ENCODE measurements at places on chromosomes 6 and 20.

DNA sequence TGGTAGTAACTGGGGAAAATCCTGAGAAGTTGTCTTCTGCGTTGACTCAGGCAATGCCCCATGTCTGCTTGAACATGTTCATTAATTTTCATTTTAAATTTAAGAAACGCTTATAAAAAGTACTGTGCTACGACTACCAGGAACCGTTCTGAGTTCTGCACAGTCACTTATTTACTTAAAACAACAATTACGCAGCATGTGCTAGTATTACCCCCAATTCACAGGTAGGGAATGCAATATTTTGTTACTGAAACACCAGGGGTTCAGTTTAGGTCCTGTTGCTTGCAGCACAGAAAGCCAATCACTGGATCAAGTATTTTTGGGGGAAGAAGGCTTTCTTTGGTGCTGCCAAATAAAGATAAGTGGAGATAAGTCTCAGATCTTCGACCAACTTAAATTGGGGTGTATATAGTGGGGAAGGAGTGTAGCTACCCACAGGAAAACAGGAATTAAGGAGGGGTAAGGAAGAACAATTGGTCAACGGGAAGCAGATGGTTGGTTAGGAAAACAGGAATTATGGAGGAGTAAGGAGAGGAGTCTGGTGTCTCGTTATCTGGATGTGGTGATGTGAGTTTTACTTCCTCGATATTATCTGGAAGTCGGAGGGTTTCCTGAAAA is 5.2 kb upstream of the LRP11 start:
- DNase-seq: no peak

- no peak for DNase-seq
Measured at GRCh38 chr6:114033606-114034005, 62.7 kb upstream of the HDAC2 start.

GRCh38 chr6:19231878-19232561 is 605.1 kb upstream of the ID4 start:
- no peak for DNase-seq

GRCh38 chr6:32187009-32187709 is 2.8 kb downstream of the PBX2 start:
- DNase-seq: peak; percentile 32

DNA sequence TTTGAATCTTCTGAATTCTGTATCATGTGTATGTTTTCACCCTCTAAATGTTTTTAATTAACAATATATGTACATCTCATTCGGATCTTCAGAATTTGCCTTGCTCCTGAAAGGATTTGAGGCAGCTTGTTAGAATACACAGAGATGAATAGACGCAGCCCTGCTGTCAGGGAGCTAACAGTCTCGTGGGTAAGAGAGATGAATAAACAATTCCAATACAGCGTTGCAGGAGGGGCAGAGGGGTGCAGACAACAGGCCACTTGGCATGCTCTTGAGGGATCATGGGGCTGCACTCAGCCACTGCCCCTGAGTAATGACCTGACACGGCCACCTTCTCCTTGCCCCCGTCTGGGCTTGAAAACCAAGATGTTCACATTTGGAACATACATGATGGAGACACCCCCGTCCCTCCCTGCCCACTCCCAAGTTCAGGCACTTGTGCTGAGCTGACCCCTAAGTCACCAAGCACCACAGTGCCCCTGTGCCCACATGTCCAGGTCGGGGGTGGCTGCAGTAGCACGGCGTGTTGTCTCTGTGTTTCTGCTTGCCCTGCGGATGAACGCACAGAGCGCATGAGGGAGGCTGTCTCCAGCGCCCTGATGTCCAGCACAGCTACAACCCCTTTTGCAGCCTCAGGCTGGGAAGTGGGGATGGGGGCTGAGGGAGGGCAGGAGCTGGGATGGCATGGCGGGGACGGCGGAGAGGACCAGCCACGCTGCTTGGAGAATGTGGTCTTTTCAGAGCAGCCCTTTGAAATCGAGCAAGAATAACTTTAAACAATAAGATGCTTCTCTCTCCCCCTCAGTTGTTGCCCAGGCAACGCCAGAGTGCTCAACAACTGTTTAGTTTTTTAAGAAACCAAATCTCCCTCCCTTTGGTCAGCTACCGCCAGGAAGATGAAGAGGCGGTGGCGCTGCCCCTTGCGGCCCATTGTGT is 33.0 kb upstream of the CDH22 start:
- DNase-seq: no peak

DNA sequence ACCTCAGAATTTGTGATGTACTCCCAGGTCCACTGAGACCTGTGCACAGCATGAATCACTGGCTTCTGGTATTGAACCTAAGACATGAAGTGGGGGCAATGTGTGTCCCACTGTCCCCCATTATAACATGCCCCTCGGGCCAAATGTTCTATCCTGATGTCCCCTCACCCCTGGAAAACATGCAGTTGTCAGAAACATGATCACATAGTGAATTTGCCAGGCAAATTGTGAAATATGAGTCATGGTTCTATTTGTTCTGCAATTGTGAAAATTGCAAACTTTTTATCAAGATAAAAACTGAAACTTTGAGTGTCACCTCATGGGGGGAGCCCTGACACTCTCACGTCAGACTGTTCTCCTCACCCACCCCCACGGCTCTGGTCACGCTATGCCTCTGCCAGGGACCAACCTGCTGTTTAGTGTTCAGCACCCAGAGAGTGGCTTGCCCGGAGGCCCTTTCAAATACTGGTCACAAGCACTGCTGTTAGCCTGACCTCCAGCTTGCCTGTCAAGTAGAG is 305.3 kb downstream of the CLIC5 start:
- DNase-seq: peak; percentile 83

GRCh38 chr20:58892141-58892931 is 39.8 kb downstream of the GNAS start:
- DNase-seq: peak; percentile 29

Data from MV-4-11 (cell line).